GM12891 (cell line): ENCODE measurements at places on chromosomes 2 and 18.

DNA sequence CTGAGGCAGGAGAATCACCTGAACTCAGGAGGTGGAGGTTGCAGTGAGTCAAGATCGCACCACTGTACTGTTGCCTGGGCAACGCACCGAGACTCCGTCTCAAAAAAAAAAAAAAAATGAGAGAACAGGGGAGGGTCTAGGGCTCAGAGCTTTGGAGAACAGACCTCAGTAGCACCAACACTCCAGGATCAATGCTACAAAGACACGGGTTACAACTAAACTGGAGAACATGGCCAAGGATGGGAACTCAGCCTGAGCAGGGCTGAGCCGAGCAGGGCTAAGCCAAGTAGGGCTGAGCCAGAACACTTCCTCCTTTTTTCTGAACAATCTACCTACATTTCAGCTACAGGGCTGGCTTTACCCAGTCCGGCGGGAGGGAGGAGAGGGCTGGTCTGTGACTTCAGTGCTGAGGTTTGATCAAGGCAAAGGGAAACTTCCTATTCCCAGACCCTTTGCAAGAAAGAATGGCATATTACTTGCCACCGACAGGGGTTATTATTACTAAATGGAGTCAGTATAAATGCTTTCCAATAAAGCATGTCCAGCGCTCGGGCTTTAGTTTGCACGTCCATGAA, 2.9 kb upstream of the CASP8 start:
- DNase-seq: peak; percentile 27

GRCh38 chr18:35247412-35248249, 6.8 kb downstream of the ZNF397 start:
- DNase-seq: no peak

- DNase-seq: no peak
These were observed 62.5 kb downstream of the RHOB start for GRCh38 chr2:20509301-20509769.

DNA sequence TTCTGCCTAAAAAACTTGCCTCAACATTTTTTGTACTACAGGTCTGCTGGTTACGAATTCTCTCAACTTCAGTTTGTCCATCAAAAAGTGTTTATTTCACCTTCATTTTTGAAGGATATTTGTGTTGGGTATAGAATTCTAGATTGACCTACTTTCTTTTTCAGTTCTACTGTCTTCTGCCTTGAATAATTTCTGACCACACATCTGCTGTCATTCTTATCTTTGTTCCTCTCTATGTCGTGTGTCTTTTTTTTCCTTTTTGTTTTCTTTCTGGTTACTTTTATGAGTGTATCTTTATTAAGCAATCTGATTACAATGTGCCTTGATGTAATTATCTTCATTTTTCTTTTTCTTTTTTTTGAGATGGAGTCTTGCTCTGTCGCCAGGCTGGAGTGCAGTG, 25.3 kb downstream of the ADCY3 start:
- no peak for DNase-seq

DNA sequence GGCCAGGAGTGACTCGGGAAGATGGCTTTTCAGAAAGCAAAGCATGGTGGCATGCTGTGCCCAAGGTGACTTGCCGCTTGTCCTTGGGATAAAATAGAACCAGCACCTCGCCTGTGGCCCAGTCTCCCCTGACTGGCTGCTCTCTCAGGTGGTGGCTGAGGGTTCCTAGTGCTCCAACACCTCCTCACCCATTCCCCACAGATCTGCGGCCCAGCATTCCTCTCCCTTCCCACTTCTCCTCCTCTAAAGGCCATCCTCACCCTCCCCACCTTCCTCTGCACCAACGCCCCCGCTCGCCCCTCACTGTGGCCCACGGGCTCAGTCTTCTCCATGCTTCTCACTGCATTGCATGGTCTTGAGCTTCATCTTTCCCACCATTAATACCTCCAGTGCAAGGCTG, 132.4 kb downstream of the PXDN start:
- no peak for DNase-seq

GRCh38 chr2:207416111-207416510, 113.7 kb upstream of the CREB1 start:
- DNase-seq: no peak

- DNase-seq: no peak
These were observed 32.7 kb downstream of the SIX3 start for GRCh38 chr2:44974064-44974715.

- DNase-seq: no peak
These were observed 24.0 kb upstream of the GPC1 start for GRCh38 chr2:240411261-240412160.

DNA sequence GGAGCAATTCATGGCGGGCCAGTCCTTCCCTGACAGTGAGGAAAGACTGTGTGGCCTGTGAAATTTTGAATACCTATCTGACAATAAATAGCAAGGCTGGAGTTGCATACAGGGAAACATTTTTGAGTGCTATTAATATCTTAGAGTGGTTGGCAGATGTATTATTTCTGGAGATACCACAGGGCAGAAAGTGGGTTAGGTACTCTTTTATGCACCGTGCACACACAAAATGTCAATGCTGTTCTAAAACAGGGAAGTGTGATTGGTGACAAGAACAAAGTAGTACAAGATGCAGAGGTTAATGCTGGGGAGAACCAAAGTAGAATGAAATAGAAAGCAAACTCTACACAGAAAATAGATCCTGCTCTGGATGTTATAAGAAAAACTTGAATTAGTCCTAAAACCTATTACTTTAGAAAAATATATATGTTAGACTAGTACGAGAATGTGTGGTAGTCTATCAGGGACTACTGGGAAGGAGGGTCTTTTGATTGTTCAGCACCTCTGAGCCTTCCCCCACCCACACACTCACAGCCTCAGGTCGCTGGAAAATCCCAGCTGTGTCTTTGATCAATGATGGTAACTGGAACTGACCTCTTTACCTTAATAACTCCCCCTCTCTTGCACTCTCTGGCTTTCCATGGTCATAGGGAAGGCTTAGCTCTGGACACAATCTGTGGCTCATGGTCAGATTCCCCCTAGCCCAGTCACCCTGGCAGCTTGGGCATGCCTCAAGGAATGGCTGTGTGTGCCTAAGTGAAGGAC, 58.2 kb downstream of the SERPINB8 start:
- DNase-seq: no peak

- DNase-seq: peak; percentile 41
These were observed at the start of gene SPTBN1 for GRCh38 chr2:54455563-54456361. SPTBN1 (plus strand) TSS chr2:54456327; CDS start chr2:54526419, 70,092 bp downstream.

DNA sequence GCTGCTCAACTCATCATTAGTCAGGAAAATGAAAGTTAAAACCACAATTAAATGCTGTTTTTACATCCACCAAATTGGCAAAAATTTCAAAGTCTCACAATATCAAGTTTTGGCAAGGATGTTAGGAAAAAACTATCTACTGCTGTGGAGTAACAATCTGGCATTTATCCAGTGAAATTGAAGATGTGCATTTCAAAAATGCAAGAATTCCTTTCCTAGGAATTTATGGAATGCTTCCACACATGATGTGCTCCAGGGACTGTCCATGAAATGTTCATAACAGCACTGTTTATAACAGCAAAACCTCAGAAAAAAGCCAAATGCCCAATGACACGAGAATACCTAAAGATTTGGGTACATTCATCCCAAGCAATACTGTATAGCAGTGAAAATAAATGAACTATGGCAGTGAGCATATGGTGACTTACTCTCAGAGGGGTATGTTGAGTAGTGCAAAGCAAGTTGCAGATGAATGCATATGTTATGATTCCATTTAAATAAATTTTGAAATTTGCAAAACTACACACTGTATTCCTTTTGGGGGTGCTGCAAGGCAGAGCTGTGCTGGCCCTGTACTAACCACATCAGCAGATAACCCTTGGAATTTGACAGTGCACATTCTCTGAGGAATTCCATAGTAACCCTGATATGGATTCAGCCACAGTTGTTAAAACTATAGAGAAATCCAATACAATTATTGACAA, 41.3 kb upstream of the GYPC start:
- DNase-seq: no peak

- DNase-seq: no peak
These were observed 10.9 kb upstream of the DLX2 start for GRCh38 chr2:172113617-172114016.

GRCh38 chr2:127840893-127841292, 17.1 kb downstream of the POLR2D start:
- no peak for DNase-seq

DNA sequence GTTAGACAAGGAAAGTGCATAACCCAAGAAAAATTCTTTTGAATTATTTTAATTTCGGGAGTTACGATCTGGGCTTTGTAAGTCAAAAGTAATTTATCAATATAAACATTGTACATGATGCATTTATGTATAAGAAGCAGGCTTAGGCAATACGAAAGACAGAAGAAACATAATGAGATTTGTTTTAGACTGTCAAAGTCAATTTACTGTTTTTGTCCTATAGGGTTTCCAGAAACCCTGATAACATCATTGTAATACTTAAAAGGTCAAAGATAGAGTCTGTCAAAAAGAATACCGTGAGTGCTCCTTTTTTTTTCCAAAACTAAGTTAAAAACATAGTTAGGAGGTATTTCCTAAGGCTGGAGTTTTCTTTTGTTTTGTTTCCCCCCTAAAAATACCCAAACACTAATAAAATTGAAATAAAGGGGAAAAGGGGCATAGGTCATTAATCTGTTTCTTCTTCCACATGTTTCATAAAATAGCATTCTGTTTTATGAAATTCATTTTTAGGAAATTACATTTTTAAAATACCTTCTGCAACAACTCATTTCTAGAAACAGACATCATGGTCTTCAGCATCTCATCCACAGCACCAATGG, 16.1 kb downstream of the C1D start:
- no peak for DNase-seq

DNA sequence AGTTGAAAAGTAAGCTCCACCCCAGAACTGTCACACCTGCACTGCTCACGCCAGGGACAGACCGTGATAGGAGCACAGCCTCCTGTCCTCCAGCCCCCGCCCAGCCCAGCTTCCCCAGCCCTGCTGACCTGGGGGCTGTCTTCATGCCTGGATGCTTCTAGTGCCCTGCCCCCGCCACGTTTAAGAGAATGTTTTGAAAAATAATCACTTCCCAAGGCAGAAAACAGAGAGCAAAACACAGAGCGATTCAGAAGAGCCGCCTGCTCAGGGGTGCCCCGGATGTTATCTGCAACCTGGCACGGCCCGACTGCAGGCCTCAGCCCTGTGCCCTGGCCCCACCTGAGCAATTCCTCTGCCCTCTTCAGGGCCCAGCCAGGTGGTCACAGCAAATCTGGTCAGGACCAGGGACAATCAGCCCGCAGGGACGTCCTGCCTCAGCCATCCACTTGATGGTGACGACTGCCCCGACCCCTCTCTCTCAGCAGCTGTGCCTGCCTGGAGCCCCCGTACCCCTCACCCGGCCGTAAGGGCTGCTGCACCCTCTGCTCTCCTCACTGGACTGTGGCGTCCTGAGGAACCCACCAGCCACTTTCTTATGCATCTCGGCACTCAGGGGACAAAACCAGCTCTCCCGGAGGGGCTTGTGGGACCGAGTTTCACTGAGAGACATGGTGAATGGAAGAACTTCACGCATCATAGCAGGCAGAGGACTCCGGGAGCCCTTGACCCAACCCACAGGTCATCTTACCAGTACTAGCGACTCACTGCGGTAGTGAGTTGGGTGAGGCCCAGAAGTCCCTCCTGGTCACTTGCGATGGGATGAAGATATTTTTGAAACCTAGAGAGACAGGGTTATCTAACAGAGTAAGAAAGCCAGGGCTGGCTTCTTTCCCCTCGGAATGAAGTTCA, 30.2 kb downstream of the ADI1 start:
- DNase-seq: no peak

GRCh38 chr2:151766437-151767153, 32.3 kb upstream of the NEB start:
- DNase-seq: no peak
